ENCODE measurements at places on chromosomes 11 and 22.

DNA sequence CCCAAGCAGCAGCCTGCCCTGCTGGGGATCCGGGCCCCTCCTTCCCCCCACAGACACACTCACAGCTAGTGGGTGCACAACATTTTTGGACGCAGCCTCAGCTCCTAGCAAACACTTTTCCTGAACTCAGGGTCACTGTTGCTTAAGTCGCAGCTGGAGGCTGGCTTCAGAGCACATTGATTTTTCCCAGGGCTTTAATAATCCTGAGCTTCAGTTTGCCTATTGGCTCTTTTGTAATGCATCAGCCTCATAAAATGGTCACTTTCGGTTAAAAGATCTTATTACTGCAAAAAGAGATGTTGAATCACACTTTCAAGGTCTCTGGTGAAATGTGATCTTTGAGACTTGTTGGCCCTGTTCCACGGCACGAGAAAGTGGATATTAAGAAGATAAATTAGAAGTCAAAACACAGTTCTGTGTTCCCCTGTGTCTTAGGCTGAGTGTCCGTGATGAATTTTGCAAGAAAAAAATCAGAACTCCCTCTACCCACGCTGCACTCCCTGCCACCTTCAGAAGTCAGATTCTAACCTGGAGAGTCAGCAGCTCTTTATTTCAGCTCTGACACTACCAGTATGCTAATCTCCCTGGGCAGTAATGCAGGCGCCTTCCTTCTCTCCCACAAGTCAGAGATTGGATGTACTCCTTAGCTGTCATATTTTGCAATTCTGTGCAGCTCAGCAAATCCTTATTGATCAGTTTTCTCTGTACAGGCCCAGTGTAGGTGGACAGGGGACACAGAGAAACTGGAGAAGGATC, 158.2 kb upstream of the E2F8 start:
- no peak for DNase-seq

DNA sequence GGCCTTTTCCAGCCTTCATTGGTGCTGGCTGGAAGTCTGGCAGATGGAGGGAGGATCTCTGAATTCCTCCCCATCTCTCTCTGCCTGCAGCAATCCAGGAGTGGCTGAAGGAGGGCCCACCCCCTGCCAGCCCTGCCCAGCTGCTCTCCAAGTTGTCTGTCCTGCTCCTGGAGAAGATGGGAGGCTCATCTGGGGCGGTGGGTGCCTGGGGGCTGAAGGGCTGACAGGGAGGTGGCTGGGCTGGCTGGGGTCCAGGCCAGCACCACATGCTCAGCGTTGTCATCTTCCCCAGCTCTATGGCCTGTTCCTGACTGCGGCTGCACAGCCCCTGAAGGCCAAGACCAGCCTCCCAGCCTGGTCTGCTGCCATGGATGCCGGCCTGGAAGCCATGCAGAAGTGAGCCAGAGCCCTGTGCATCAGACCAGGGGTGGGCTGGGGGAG, 12.2 kb downstream of the TKFC start:
- DNase-seq = no peak

- DNase-seq = no peak
These were observed 13.4 kb upstream of the TPCN2 start for GRCh38 chr11:69035150-69035945.

GRCh38 chr11:19344661-19345518, 104.1 kb upstream of the E2F8 start:
- no peak for DNase-seq

All from activated CD4-positive, CD25-positive, alpha-beta regulatory T cell (primary cell).